AG09309 (cell line): ENCODE measurements at places on chromosomes 4 and X.

GRCh38 chrX:88746925-88747324 is at the start of gene CPXCR1:
Gene CPXCR1 (plus strand): TSS chrX:88747225. CDS start chrX:88753415, 6,190 bp downstream.
- DNase-seq: no peak

GRCh38 chr4:26397086-26397485 is 76.3 kb downstream of the RBPJ start:
- no peak for DNase-seq

GRCh38 chrX:46576458-46576857 is 2.9 kb downstream of the CHST7 start:
- DNase-seq: no peak

DNA sequence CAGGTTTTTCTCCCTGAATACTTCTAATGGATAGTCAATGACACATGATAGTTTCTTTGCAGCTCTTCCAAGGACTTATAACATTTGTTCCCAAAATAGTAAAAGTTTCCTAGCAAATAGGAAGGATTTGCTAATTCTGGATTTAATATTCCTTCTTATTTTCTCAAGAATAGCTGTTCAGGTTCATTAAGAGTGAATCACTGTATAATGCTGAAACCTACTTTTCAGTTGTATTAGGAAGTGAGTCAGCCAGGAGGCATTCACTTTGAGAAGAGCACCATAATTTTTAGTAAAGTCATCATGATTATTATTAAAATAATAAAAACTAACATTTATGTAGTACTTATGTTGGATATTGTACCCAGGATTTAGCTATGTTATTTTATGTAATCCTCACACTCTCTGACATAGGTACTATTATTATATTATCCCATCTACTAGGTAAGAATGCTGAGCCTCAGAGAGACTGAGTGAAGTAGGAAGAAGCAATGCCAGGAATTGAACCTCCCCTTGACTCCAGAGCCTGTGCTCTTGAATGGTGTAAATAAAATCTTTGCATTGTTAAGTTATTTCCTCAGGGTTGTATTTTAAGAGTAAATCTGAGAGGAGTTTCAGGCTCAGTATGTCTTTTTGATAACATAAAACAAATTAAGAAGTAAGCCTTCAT is 114.8 kb downstream of the REELD1 start:
- DNase-seq: peak; percentile 46

- DNase-seq: no peak
Observed at GRCh38 chr4:9765091-9765490, 16.3 kb upstream of the DRD5 start.

DNA sequence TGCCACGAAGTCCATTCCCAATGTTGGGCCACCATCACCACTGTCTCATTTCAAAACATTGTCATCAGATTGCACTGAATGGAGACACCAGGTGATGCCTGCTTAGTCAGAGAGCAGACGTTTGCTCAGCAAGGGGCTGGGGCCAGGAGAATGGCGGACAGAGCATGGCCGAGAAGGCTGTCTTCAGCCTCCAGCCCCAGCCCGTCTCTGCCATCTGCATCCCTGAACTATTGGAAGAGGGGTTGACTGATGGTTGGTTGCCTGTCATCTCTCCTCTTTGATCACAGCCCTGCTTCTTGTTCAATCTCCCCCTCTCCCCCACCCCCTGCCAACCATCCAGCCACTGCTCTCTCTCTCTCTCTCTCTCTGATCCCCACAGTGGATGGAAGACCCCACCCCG is 140.9 kb downstream of the SHOX start:
- DNase-seq: no peak

GRCh38 chrX:49960061-49960460 is 37.7 kb downstream of the CLCN5 start:
- no peak for DNase-seq

- DNase-seq: no peak
Observed at GRCh38 chr4:100060765-100061416, 110.8 kb upstream of the H2AZ1 start.

DNA sequence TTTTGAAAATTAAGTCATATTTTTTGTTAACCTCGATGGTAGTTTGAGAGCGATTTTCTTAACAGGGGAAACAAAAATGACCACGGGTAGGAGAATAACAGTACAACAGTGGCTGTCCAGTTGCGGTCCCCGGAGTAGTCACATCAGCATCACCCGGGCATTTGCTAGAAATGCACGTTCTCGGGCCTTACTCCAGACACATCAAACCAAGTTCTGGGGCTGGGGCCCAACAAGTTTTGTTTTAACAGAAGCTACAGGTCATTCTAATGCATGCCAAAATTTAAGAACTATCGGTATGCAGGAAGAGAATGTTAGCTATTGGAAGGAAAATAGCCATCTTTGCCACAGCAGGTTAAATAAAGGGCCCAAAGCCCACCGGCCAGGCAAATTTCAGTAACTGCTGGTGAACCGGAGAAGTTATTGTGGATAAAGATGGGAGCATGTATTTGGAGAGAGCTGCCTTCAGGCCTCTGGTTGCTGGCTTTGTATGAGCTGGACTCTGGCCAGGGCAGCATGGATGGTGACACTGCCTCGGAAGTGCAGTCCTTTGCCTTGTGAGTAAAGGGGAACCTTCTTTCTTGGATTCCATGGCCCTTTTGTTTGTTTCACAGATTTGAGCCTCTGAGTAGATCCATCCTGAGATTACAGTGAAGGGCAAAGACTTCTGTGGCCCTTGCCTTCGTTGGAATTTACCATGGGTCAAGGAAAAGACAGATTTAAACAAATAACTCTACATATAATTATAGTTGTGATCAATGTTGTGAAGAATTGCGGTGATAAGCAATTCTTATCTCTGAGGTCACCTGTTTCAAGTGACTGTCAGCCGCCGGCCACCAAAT is 62.1 kb downstream of the TBC1D14 start:
- no peak for DNase-seq

DNA sequence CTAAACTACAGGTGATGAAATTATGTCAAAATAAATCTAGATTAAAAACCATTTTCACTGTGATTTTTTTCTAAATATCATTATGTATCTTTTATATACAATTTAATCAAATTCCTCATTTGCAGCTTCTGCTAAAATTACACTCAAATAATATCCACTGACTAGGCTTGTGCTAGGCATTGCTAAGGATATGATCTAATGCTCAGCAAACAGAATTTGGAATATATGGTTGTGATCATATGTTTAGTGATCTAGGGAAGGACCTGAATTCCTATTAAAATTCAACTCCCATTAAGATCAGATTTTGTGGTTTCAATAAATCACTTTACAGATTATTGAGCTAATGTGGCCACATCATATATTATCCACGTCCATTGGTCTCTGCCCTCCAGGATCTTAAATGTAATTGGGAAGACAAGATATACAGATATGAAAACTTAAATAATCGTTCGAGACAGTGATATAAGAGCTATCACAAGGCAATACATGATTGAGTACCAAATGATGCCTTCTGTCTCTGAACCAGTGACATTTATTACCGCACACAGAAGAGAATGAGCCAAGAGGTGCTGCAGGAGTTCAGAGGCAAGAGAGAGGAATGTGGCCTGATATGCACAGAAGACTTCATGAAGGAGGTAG is 206.0 kb upstream of the RPS6KA3 start:
- no peak for DNase-seq

DNA sequence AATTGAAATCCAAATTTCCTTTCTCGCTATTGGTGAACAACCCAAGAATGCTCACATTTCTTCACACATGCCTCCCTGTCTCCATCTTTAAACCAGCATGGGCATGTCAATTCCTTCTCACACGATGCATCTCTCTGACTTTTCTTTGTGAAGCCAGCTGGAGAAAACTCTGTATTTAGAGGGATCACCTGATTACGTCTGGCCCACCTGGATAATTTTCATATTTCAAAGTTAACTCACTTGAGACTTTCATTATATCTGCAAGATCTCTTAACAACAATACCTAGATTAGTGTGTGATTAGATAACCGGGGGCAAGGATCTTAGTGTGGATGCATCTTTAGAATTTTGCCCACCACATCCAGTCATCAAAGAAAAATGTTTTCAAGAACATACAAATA is 164.0 kb downstream of the TMEM47 start:
- no peak for DNase-seq

DNA sequence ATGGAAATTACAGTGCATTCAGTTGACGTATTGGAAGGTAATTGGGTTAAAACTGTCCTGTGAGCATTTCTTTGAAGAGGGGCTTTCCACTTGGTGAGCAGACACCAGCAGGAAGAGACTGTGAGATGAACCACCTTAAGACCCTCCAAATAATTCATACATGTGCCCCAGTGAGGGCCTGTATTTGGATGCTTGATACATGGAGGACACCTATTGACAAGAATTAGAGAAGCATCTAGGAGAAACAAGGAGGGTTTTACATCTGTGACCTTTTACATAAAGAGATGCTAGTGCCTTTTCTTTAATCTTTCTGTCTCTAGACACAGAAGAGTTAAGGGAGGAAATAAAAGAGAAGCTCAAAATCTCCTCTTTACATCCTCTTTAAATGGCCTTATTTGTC is 1115.3 kb upstream of the IGFBP7 start:
- DNase-seq: no peak

- no peak for DNase-seq
Observed at GRCh38 chrX:47321386-47321785, 49.0 kb upstream of the ZNF157 start.

- no peak for DNase-seq
Observed at GRCh38 chr4:159702200-159702599, 599.3 kb downstream of the RAPGEF2 start.

GRCh38 chr4:162126729-162127128 is 37.1 kb downstream of the FSTL5 start:
- no peak for DNase-seq

- no peak for DNase-seq
Observed at GRCh38 chr4:73944061-73944875, 37.6 kb downstream of the PF4 start.

DNA sequence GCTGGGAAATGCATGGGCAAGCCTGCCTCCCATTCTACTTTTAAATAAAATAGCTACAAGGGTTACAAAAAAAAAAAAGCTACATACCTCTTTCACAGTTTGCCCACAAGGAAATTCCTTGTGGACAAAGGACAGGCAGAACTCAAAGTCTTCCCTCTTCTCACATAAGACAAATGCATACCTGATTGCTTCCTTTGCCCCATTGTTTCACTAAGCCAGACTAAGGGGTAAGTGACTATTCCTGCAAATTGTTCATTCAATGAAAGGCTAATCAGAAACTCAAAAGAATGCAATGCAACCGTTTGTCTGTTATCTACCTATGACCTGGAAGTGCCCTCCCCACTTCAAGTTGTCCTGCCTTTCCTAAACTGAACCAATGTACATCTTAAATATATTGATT is 780.6 kb downstream of the FAM133A start:
- DNase-seq: no peak

DNA sequence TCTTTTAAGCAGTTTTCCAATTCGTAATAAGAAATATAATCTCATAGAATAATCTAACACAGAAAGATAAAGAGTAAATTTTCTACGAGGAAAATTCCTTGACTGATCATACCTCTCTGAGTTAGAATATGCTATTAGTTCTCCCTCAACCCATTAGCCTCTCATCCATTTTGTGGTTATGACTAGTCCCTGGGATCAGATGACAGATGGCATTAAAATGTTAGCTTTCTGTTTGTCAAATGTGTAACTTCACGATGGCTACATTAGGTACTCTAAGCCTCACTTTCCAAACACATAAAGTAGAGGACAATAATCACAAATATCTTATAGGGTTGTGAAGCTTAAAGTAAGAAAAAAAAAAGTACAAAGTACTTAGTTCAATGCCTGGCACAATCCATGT is 112.2 kb downstream of the ZAR1 start:
- no peak for DNase-seq

- DNase-seq: no peak
Observed at GRCh38 chrX:13876652-13877051, 59.8 kb upstream of the GPM6B start.

DNA sequence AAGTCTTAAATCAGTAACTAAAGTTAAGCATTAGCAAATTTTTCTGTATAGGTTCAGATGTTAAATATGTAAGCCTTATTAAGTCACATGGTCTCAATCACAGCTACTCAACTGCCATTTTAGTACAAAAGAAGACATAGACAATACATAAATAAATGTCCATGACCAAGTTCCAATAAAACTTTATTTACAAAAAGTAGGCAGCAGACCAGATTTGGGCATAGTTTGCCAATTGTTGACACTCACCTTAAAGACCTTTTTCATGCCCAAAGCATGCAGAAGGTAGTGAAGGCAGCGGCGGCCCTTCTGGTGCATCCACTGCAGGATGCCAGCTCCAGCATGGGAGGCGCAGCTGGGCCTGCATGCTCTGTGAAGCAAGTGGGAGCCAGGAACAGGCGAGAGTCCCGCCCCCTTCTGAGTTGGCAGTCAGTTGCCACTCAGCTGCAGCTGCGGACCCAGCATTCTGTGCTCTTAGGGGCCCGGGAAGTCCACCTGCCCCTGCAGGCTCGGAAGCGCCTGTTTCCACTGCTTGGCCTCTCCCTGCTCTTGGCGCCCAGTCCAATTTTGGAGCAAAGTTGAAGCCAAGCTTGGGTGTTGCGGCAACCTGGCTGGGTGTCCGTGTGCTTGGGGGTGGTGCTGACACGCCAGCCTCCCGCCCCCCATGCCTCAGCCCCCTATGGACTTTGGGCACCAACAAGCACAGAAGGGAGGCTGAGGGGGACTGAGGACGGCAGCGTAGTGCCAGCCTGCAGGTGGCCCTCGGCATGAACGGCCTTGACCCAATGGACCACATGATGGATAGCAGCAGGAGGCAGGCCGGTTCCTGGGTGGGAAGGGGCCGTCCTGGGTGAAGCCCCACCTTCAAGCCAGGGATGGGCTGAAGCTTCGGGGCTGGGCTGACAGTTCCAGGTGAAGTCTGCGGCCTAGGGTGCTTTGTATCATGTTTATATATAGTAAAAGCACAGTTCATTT is 42.4 kb upstream of the PABPC4L start:
- no peak for DNase-seq

DNA sequence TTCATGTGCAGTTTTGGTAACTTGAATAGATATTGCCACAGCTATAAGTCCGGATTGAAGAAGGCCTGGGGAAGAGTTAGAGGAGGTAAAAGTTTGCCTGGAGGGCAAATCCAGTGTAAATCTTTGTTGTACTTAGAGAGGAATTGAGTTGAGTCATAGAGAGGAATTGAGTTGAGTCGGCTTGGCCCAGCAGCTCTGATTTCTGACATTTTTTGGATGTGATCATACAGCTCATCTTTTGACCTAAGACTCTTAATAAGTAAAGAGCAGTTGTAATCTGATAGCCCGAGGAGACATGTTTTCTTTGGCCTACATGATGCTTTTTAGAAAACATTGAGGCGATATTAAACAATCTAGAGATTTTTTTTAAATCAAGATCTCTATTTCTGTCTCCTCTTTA is 3.9 kb downstream of the KIT start:
- peak; percentile 89 for DNase-seq

GRCh38 chr4:41106081-41106480 is 108.3 kb downstream of the APBB2 start:
- no peak for DNase-seq

- no peak for DNase-seq
Observed at GRCh38 chrX:138229718-138230117, 481.8 kb downstream of the FGF13 start.

- DNase-seq: no peak
Observed at GRCh38 chrX:42577936-42578470, 200.0 kb downstream of the PPP1R2C start.
